Activated CD4-positive, alpha-beta T cell treated with anti-CD3 and anti-CD28 coated beads, Interleukin-2, amount 10 ng/mL, durations not matched to agents 24 days and 14 days (primary cell): ENCODE measurements at places on chromosomes 6 and 20. TPM values are rescaled to one million over a fixed set of nuclear protein-coding genes. Genes with fewer than 3 reads are reported as not detected.

GRCh38 chr6:25627001-25627400, 25.0 kb upstream of the SCGN start:
- DNase-seq: no peak

The HLA-F gene
- total RNA-seq: 254 and 270 TPM in 2 replicates

DNA sequence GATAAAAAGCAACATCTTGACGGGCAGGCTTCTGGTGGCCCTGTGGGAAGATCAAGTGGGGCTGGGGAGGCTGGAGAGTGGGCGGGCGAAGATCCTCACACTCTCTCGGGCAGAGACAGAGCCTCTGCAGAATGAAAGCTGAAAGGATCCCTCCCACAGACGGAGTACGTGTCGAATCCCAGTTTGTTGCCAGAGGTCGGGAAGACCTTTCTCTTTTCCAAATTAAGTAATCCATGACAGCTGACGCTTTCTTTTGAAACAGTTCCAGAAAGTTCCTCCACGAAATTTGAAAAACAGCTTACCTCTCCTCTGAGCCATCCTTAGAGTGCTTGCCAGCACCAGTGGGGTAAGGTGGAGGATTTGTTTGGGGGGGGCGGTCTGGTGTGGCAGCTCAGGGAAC, 155.6 kb upstream of the SMLR1 start:
- no peak for DNase-seq

The MEP1A gene
- not detected in 2 replicates for total RNA-seq

The ASIP gene
- total RNA-seq: not detected in 2 replicates

The KCNK15 gene
- 0.44 and 0.76 TPM in 2 replicates for total RNA-seq

The CGA gene
- total RNA-seq: not detected in 2 replicates
